ENCODE measurements at places on chromosomes 16 and 17.

DNA sequence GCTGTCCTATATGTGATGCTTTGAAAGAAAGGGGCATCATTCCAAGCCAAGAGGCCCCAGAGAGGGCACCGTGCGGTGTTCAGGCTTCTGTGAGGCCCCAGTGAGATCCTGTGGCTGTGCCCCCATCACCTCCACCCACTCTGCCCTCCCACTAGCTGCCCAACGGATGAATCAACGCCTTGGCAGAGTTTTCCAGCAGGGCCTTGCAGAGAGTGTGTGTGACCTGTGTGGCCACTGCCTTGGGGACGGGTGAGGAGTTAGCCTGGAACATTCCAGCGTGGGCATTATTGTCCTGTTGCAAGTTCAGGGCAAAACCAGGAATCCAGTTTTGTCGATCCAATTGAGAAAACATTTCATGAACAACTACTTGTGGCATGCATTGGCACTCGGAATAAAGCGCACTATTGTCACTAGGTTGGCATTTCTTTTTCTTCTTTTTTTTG is 53.7 kb downstream of the SF3B3 start:
- no peaks in the 10 kb centered on the region for H3K36me3 ChIP-seq
- no peak overlapping the region for H3K4me3 ChIP-seq
- peaks cover 10% of the 10 kb centered on the region for H3K4me1 ChIP-seq
- no peak overlapping the region for H3K27ac ChIP-seq

- DNase-seq, result no peak
- H3K27ac ChIP-seq, result no peak overlapping the region
- H3K4me3 ChIP-seq, result no peak overlapping the region
- H3K36me3 ChIP-seq, result no peaks in the 10 kb centered on the region
Measured at GRCh38 chr17:38587947-38588787, 17.6 kb downstream of the SRCIN1 start.

- no peaks in the 10 kb centered on the region for H3K36me3 ChIP-seq
- H3K27ac ChIP-seq, result no peak overlapping the region
- peaks cover 3% of the 10 kb centered on the region for H3K4me1 ChIP-seq
- no peaks in the 10 kb centered on the region for H3K27me3 ChIP-seq
- no peak overlapping the region for H3K4me3 ChIP-seq
Measured at GRCh38 chr17:73342050-73342522, 30.3 kb upstream of the CDC42EP4 start.

- peaks cover 17% of the 10 kb centered on the region for H3K4me1 ChIP-seq
- no peak overlapping the region for H3K4me3 ChIP-seq
- peaks cover 28% of the 10 kb centered on the region for H3K36me3 ChIP-seq
- H3K27ac ChIP-seq, result peak overlapping the region; percentile 30
- DNase-seq, result no peak
- no peaks in the 10 kb centered on the region for H3K27me3 ChIP-seq
Measured at GRCh38 chr17:15981208-15981607, 18.3 kb downstream of the ZSWIM7 start.

GRCh38 chr17:53016085-53016484 is 806.6 kb upstream of the KIF2B start:
- H3K27ac ChIP-seq, result no peak overlapping the region
- no peak overlapping the region for H3K4me3 ChIP-seq
- no peak for DNase-seq
- H3K36me3 ChIP-seq, result no peaks in the 10 kb centered on the region
- no peaks in the 10 kb centered on the region for H3K27me3 ChIP-seq
- no peaks in the 10 kb centered on the region for H3K4me1 ChIP-seq

DNA sequence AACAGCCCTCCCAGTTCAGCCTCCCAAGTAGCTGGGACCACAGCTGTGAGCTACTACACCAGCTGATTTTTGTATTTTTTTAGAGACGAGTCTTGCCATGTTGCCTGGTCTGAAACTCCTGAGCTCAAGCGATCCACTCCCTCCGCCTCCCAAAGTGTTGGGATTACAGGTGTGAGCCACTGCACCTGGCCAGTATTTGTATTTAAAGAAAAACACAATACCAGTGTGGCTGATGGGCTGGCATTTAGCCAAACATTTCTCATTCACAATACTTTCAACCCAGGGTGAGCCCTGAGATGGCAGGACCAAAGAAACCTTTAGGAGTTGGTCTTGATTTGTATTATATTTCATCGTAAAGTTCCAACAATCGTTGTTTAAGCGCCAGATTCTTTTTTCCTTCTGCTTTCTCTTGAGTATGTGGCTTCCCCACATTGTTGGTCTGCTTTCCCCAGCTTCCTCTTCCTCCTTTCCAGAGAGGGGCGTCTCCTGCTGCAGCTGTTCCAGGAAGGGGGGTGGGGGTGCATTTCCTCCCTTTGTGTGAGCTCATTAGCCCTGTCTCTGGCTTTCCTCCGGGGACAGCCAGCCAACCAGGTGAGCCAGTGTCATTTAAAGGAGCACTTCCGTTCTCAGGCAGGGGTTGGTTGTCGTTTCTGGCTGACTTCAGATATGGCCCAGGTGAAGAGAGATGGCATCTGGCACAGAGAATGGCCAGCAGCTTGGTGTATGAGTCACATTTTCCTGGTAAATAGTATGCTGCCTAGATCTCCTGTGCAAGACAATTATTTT is 79.9 kb downstream of the GPRC5B start:
- H3K4me1 ChIP-seq, result peaks cover 12% of the 10 kb centered on the region
- peak overlapping the region; percentile 80 for H3K4me3 ChIP-seq
- peak; percentile 6 for DNase-seq
- no peaks in the 10 kb centered on the region for H3K27me3 ChIP-seq
- peak overlapping the region; percentile 88 for H3K27ac ChIP-seq

- H3K4me1 ChIP-seq, result peaks cover 37% of the 10 kb centered on the region
- DNase-seq, result no peak
- H3K36me3 ChIP-seq, result no peaks in the 10 kb centered on the region
- no peak overlapping the region for H3K4me3 ChIP-seq
Measured at GRCh38 chr17:60355663-60356594, 36.0 kb downstream of the USP32 start.

GRCh38 chr17:32142857-32143526 is 690 bp downstream of the RHOT1 start:
- H3K4me1 ChIP-seq, result peaks cover 24% of the 10 kb centered on the region
- peak overlapping the region; percentile 95 for H3K4me3 ChIP-seq
- H3K27me3 ChIP-seq, result no peaks in the 10 kb centered on the region
- no peaks in the 10 kb centered on the region for H3K36me3 ChIP-seq

GRCh38 chr16:72099377-72099818 is 5.8 kb downstream of the DHX38 start:
- peak; percentile 46 for DNase-seq
- no peaks in the 10 kb centered on the region for H3K27me3 ChIP-seq
- H3K4me1 ChIP-seq, result peaks cover 33% of the 10 kb centered on the region
- H3K27ac ChIP-seq, result no peak overlapping the region

- no peaks in the 10 kb centered on the region for H3K36me3 ChIP-seq
- H3K27ac ChIP-seq, result no peak overlapping the region
- H3K27me3 ChIP-seq, result no peaks in the 10 kb centered on the region
- H3K4me1 ChIP-seq, result peaks cover 42% of the 10 kb centered on the region
- no peak for DNase-seq
Measured at GRCh38 chr17:57422574-57423164, 166.3 kb downstream of the MSI2 start.

GRCh38 chr17:71593078-71593477 is 527.7 kb upstream of the SOX9 start:
- no peaks in the 10 kb centered on the region for H3K27me3 ChIP-seq
- no peak overlapping the region for H3K4me3 ChIP-seq
- H3K4me1 ChIP-seq, result no peaks in the 10 kb centered on the region
- no peak for DNase-seq

- no peaks in the 10 kb centered on the region for H3K27me3 ChIP-seq
- H3K4me3 ChIP-seq, result no peak overlapping the region
- peaks cover 29% of the 10 kb centered on the region for H3K36me3 ChIP-seq
- peaks cover 29% of the 10 kb centered on the region for H3K4me1 ChIP-seq
Measured at GRCh38 chr17:57331423-57331822, 75.1 kb downstream of the MSI2 start.

DNA sequence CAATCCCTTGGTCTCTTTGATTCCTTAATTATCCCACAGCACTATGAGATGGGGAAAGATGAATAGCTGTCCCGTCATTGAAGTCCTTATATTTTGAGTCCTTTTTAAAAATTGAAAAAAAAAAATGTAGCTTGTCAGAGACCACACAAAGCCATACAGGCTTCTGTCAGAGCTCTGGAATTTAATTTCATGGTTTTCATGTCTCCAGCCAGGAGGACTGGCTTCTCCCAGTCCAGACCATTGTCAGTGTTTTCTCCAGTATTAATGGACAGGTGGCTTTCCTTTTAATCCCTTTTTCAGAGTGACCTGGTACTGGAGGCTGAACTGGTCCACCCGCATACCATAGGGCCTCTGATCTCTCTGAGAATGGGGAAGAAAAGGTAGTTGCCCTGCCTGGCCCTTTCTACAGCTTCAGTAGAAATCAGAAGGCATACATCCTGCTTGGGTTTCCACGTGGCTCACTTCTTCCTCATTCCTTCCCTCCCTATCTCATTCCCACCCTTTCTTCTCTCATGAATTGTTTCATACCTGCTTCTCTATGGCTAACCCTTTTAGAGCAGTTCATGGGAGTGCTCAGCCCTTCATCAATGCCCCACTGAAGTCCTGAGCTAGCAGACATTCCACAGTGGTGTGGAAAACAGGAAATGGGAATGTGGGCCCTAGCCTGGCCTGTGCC is 29.1 kb downstream of the TRIM16 start:
- no peak for DNase-seq
- H3K4me1 ChIP-seq, result peaks cover 5% of the 10 kb centered on the region
- H3K27ac ChIP-seq, result no peak overlapping the region
- H3K36me3 ChIP-seq, result peaks cover 9% of the 10 kb centered on the region
- H3K27me3 ChIP-seq, result no peaks in the 10 kb centered on the region
- H3K4me3 ChIP-seq, result no peak overlapping the region

DNA sequence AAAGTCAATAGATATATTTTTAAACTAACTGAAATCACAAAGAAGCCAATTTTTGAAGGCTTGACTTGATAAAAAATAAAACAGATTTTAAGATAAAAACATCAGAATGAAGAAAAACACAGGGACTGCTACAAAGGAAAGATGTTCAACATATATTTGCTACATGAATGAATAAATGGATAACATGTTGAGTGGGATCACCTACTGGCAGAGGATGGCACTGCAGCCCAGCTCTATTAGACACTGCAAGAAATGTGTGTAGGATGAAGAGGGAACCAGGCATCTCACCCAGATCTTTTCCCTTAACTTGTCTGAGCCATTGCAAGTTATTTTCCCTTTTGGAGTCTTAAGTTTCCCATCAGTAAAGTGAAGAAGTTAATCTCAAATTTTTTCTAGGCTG is 4.2 kb downstream of the AIPL1 start:
- no peak for DNase-seq
- H3K27ac ChIP-seq, result no peak overlapping the region
- H3K27me3 ChIP-seq, result peaks cover 2% of the 10 kb centered on the region
- peaks cover 14% of the 10 kb centered on the region for H3K4me1 ChIP-seq
- H3K36me3 ChIP-seq, result no peaks in the 10 kb centered on the region

DNA sequence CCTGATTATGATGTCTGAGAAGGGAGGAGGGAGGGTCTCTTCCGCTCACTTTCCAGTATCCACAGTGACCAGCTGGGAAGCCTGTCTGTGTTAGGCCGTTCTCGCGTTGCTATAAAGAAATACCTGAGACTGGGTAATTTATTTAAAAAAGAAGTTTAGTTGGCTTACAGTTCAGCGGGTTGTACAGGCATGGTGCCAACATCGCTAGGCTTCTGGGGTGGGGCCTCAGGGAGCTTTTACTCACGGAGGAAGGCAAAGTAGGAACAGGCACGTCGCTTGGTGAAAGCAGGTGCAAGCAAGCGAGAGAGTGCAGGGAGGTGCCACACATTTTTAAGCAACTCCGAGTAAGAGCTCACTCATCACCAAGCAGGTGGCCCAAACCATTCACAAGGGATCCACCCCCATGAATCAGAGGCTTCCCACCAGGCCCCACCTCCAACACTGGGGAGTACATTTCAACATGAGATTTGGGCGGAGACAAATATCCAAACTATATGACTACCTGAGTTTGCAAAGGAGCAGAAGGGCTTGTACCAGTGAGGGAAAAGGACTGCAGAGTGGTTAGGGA is 137.5 kb downstream of the CCDC182 start:
- peak overlapping the region; percentile 14 for H3K4me3 ChIP-seq
- H3K36me3 ChIP-seq, result no peaks in the 10 kb centered on the region
- H3K27ac ChIP-seq, result peak overlapping the region; percentile 95
- no peak for DNase-seq
- H3K27me3 ChIP-seq, result no peaks in the 10 kb centered on the region

DNA sequence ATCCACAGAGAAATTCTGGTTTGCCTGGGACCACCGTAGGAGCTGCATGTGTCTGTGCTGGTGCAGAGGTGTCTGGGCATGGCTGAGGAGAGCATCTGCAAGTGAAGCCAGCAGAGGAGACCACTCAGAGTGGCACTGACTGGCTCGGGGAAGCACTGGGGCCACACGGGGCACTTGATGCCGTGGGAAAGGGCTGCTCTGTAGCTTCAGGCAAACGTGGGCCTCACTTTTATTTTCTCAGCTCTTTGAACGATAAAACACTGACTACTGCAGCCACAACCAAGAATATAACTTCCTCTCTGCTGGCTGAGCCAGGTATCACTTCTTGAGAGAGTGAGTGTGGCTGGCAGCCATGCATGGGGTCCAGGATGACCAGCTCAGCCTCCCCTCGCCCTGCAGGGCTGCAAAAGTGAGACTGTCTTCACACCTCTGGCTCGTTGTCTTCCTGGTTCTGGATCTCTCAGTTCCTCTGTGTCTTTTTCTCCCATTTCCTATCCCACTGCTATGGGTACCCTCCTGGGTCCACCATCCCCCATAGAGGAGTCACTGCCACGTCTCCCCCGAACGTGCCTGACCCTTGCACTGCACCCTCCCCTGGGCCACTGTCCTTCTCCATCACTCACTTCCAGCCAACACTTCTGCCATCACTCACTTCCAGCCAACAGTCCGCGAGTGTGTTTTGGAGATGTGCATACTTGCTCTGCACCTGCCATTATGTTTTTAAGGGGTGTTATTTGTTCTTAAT is 201.4 kb upstream of the CHMP6 start:
- no peak for DNase-seq
- H3K27me3 ChIP-seq, result no peaks in the 10 kb centered on the region
- peaks cover 12% of the 10 kb centered on the region for H3K36me3 ChIP-seq
- peaks cover 88% of the 10 kb centered on the region for H3K4me1 ChIP-seq

DNA sequence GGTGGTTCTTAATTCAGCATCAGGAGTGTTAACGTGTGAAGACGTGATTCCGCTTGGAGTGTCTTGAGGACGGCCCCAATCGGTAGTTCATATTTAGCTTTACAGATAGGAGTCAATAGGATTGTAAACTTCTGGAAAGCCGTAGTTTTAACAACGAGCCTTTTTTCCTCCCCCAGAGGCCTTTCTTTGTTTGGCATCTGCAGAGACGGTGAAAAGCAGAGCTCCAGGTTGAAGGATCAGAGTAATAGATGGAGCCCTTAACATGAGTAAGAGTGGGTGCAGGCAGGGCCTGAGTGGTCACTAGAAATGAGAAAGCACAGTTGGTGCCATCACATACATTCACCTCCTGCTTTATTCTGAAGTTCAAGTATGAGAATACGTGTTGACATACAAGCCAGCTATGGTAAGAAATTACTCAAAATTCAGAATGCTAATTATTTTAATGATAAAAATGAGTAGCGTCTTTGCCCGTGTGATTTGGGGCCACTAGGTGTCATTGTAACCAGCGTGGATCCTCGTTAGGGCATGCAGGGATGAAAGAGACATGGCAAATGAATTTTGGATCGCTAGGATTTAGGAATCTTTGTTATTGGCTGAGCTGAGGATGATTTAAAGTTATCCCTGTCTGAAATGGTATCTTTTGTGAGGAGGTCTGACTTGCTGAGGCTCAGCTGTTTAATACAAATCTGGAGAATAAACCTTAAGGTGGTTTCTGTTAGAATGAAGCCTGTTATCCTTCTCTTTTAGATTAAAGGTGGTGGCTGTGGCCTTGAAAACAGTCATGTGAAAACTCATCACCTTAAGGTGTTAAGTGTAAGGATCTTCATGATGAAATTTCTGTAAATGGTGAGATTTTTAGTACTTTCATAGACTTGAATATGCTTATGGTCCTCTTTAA is 18.6 kb downstream of the PRCD start:
- H3K4me3 ChIP-seq, result peak overlapping the region; percentile 98
- no peaks in the 10 kb centered on the region for H3K36me3 ChIP-seq
- no peak for DNase-seq
